ENCODE measurements at places on chromosomes 4 and X.

DNA sequence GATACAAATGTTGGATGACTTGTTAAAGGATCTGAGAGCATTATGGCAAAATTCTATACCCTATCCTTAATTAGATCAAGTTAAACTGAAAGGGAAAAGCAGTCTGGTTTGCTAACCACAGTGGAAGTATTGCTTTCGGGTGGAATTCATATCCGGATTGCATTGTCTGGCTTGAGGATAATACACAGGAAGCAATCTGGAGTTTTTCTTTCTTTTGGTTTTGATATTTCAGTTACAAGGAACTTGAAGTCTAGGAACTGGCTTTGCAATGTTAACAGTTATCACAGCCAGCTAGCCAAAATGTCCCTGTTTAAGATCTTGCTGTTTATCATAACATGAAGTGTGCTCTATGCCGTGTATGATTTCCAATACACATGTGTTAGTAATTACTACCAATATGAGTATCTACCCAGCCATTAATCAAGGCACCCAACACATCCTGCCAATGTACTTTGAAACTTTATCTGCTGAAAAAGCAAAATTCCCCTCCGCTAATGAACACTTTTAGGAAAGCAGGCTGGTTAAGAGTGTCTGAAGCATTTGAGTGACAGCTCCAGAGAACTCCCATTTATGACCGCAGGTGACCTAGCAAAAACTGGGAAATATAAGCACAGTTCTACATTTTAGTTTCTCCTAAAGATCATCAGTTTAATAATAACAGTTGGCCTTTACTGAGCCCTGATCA is 146.4 kb downstream of the PALLD start:
- H3K27me3 ChIP-seq, result no peaks in the 10 kb centered on the region
- no peaks in the 10 kb centered on the region for H3K36me3 ChIP-seq
- DNase-seq, result no peak
- H3K27ac ChIP-seq, result no peak overlapping the region
- H3K4me3 ChIP-seq, result no peak overlapping the region

GRCh38 chr4:130393642-130394041 is 1297.7 kb downstream of the C4orf33 start:
- no peaks in the 10 kb centered on the region for H3K4me1 ChIP-seq
- no peaks in the 10 kb centered on the region for H3K36me3 ChIP-seq
- no peak overlapping the region for H3K27ac ChIP-seq
- H3K27me3 ChIP-seq, result no peaks in the 10 kb centered on the region
- DNase-seq, result no peak

DNA sequence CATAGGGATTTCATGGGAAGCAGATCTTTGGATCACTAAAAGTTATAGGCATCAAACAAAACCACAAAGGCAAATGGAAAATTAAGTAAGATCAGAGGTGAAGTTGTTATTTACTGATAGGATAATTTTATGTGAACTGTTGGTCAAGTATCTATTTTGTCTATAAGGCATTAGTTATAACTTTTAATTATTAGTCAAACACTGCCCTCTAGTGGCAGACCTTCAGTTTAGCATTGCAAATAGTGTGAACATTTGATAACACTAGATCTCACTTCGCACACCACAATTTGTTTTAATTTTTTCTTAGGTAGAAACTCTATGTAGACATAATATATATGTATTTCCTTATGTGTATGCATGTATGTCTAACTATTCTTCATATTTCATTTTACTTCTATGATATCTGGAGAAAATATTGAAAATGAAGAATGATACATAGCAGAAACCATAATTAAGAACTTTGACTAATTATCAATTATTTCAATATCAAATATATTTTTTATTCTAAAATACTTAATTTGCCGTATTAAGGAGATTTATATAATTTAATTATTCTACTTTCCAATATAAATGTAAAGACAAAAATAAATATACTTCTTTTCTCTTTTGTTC is 214.5 kb upstream of the TACR3 start:
- H3K36me3 ChIP-seq, result no peaks in the 10 kb centered on the region
- H3K27ac ChIP-seq, result no peak overlapping the region
- H3K4me3 ChIP-seq, result no peak overlapping the region
- no peak for DNase-seq

- no peaks in the 10 kb centered on the region for H3K27me3 ChIP-seq
- no peaks in the 10 kb centered on the region for H3K4me1 ChIP-seq
- no peak overlapping the region for H3K4me3 ChIP-seq
- no peaks in the 10 kb centered on the region for H3K36me3 ChIP-seq
Measured at GRCh38 chrX:132559101-132559500, 70.3 kb upstream of the MBNL3 start.

DNA sequence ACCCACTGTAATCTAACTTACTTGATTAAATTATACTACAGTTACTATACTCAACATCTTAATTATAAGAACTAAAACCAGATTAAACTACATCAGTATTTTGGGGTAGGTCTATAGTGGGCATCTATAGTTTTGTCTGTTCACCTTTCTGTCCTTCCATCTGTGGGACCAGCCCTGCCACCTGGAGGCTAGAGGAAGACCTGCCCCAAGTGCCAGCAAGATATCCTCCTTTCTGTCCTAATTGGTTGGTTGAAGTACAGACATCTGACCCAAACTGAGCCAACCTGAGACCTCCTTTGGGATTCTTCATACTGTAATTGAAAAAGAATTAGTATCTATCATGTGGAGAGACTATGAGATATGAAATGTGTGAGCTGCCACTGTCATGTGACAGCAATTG is 172.2 kb upstream of the TLL1 start:
- H3K4me1 ChIP-seq, result no peaks in the 10 kb centered on the region
- DNase-seq, result no peak
- no peak overlapping the region for H3K4me3 ChIP-seq
- no peaks in the 10 kb centered on the region for H3K27me3 ChIP-seq
- H3K36me3 ChIP-seq, result no peaks in the 10 kb centered on the region
- no peak overlapping the region for H3K27ac ChIP-seq

DNA sequence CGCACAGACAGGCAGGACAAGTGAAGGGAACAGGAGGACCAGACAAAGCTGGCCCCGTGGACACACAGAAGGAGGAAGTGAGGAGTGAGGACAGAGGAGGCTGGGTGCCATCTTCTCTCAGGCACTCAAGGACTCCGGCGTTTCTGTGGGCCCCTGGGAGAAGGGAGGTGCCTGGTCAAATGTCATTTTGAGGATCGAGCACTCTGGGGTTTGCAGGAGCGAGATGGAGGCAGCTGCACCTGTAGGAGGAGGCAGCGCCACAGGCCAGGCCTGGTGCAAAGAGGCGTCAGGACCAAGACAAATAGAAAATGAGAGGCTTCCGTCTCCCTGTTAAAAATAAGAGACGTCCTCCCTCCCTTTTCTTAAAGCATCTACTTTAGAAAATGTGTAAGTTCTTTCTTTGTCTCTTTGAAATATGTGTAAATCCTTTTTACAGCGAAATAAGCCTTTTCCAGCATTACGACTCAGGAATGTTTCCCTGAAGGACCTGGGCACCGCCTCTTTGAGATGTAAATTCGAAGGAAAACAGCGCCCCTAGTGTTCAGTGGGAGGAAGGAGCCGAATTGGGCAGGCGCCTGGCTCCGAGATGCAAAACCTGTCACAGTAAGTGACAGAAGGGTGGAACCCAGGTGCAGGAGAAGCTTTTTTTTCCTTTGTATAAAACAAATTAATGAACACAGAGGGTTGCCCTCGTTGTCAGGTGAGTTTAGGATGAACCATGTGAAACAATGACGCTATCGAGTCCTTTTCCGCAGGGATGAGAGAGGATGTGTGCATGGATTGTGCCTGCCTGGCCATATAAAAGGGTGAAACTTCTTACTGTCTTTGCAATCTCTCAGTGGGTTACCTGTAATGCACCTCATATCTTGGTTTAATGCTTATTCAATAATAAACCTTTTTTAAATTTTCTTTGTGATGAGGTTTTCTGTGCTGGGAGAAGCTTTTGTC is 1.4 kb upstream of the C4orf50 start:
- H3K27ac ChIP-seq, result no peak overlapping the region
- peaks cover 6% of the 10 kb centered on the region for H3K27me3 ChIP-seq
- DNase-seq, result peak; percentile 52
- no peaks in the 10 kb centered on the region for H3K4me1 ChIP-seq
- H3K4me3 ChIP-seq, result no peak overlapping the region

- peak overlapping the region; percentile 42 for H3K27ac ChIP-seq
- DNase-seq, result no peak
- H3K4me3 ChIP-seq, result no peak overlapping the region
- peaks cover 46% of the 10 kb centered on the region for H3K4me1 ChIP-seq
- H3K36me3 ChIP-seq, result peaks cover 34% of the 10 kb centered on the region
- H3K27me3 ChIP-seq, result no peaks in the 10 kb centered on the region
Measured at GRCh38 chr4:109699553-109700225, 3.6 kb downstream of the CASP6 start.

- no peak overlapping the region for H3K27ac ChIP-seq
- H3K27me3 ChIP-seq, result no peaks in the 10 kb centered on the region
- no peaks in the 10 kb centered on the region for H3K36me3 ChIP-seq
- H3K4me1 ChIP-seq, result no peaks in the 10 kb centered on the region
- DNase-seq, result no peak
- no peak overlapping the region for H3K4me3 ChIP-seq
Measured at GRCh38 chr4:21792736-21793135, 155.8 kb downstream of the KCNIP4 start.

GRCh38 chr4:161249779-161250440 is 913.9 kb downstream of the FSTL5 start:
- no peaks in the 10 kb centered on the region for H3K36me3 ChIP-seq
- H3K27me3 ChIP-seq, result no peaks in the 10 kb centered on the region
- no peak overlapping the region for H3K4me3 ChIP-seq
- H3K27ac ChIP-seq, result no peak overlapping the region
- no peak for DNase-seq

DNA sequence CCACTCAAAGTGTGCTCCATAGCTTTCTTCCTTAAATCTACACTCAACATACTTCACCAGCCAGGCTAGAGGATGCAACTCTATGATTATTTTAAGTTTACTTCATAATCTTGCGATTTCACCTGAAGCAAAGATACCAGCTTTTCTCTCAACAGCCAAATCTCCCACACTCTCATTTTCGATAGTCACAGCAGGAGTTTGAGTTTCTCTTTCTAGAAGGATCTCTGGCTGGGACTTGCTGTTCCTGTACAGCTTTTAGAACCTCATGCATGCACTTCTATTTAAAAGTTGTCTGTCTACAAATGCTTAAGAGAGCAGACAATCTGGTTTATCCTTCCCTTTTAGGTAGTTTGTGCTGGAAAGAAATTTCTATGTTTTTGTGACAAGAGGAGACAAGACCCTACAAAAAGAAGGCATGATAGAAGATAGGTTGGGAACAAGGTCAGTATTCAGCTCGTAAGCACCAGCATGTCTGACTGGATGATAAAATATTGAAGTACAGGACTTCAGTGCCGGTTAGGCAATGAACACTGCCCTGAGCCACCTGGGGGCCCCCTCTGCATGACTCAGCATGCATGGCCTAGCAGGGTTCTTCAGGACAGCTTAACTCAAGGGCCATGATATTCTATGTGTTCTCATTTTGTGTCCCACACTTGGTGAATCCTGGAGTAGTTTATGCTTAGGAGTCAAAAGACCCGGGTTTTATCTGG is 65.6 kb downstream of the ATXN3L start:
- DNase-seq, result no peak
- H3K27me3 ChIP-seq, result no peaks in the 10 kb centered on the region
- H3K27ac ChIP-seq, result no peak overlapping the region
- H3K4me3 ChIP-seq, result no peak overlapping the region

- no peak for DNase-seq
- H3K4me3 ChIP-seq, result no peak overlapping the region
- H3K36me3 ChIP-seq, result no peaks in the 10 kb centered on the region
- no peaks in the 10 kb centered on the region for H3K27me3 ChIP-seq
- no peaks in the 10 kb centered on the region for H3K4me1 ChIP-seq
- no peak overlapping the region for H3K27ac ChIP-seq
Measured at GRCh38 chr4:114026447-114026846, 47.0 kb upstream of the ARSJ start.

GRCh38 chr4:18961879-18962278 is 940.3 kb upstream of the LCORL start:
- DNase-seq, result no peak
- no peak overlapping the region for H3K4me3 ChIP-seq
- H3K36me3 ChIP-seq, result no peaks in the 10 kb centered on the region
- no peaks in the 10 kb centered on the region for H3K27me3 ChIP-seq

DNA sequence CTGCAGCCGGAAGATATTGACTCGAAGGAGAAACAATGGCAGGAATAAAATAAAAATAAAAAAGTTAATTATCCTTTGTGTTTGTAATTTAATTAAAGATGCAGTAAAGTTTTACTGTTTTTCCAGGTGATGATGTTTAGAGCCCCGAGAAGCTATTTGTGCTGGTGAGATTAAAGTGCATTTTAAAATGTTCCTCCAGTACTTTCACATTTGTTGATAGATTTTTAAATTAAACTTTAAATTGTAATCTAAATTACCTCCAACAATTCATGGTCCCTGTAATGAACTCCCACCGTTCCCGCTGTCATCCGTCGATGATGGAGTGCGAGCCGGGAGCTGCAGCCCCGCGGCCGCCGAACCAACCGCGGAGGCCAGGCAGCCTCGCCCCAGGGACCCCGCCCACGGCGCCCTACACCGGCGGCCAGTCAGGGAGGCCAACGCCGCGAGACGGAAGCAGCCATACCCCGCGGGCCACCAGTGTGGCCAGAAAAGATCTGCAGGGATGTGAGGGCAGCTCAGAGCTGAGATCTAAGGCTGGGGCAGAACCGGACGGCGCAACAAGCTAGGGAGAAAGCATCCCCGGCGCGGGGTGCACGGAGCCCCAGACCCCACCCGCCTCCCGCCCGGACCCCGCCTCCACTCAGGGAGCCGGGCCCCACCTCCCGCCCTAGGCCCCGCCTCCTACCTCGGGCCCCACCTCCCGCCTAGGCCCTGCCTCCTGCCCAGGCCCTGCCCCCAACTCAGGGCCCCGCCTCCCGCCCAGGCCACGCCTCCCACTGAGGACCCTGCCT is 104.0 kb downstream of the FAM53A start:
- peak overlapping the region; percentile 62 for H3K4me3 ChIP-seq
- H3K27ac ChIP-seq, result peak overlapping the region; percentile 84
- peak; percentile 88 for DNase-seq
- peaks cover 13% of the 10 kb centered on the region for H3K4me1 ChIP-seq
- H3K27me3 ChIP-seq, result peaks cover under 1% of the 10 kb centered on the region

GRCh38 chr4:182307746-182308145 is 64.5 kb downstream of the TENM3 start:
- H3K4me3 ChIP-seq, result no peak overlapping the region
- no peaks in the 10 kb centered on the region for H3K4me1 ChIP-seq
- no peaks in the 10 kb centered on the region for H3K27me3 ChIP-seq

DNA sequence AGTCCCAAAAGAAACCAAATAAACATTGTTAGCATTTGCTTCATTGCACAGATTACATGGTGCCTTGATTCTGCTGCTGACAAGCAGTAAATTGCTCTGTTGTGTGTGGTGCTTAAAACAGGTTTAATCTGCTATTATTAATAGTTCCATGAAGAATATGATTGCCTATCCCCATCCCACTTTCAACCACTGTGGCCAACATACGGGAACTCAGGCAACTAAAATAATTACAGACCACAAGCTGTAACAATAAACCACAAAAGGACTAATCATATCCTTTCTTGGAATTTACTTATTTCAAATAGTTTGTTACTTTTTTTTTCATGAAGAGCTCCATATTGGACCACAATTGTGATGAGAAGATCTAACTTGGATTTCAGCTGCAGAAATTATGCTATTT is 131.5 kb downstream of the PACRGL start:
- H3K36me3 ChIP-seq, result no peaks in the 10 kb centered on the region
- H3K27ac ChIP-seq, result no peak overlapping the region
- H3K4me1 ChIP-seq, result no peaks in the 10 kb centered on the region
- no peak for DNase-seq
- H3K27me3 ChIP-seq, result no peaks in the 10 kb centered on the region

GRCh38 chr4:16183604-16184003 is 42.7 kb downstream of the TAPT1 start:
- no peaks in the 10 kb centered on the region for H3K27me3 ChIP-seq
- DNase-seq, result no peak
- no peak overlapping the region for H3K4me3 ChIP-seq
- H3K36me3 ChIP-seq, result peaks cover 29% of the 10 kb centered on the region
- no peak overlapping the region for H3K27ac ChIP-seq
- no peaks in the 10 kb centered on the region for H3K4me1 ChIP-seq
